ENCODE measurements at places on chromosomes 16 and 17.

GRCh38 chr16:798666-799065, 1.9 kb downstream of the GNG13 start:
- DNase-seq, result no peak

- no peak for DNase-seq
Measured at GRCh38 chr16:56855946-56856345, 9.1 kb upstream of the SLC12A3 start.

DNA sequence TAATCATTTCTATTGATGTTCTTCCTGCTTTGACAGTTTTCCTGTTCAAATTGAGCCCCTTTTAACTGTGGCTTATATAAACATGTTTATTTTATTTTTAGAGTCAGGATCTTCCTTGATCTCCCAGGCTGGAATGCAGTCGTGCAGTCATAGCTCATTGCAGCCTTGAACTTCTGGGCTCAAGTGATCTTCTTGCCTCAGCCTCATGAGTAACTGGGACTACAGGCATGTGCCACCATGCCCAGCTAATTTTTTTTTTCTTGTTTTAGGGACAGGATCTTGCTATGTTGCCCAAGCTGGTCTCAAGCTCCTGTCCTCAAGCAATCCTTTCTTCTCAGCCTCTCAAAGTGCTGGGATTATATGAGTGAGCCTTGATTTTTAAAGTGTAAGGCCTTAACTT, 14.7 kb downstream of the PHKB start:
- DNase-seq, result no peak

GRCh38 chr16:4246777-4247459, 5.0 kb upstream of the SRL start:
- DNase-seq, result no peak

DNA sequence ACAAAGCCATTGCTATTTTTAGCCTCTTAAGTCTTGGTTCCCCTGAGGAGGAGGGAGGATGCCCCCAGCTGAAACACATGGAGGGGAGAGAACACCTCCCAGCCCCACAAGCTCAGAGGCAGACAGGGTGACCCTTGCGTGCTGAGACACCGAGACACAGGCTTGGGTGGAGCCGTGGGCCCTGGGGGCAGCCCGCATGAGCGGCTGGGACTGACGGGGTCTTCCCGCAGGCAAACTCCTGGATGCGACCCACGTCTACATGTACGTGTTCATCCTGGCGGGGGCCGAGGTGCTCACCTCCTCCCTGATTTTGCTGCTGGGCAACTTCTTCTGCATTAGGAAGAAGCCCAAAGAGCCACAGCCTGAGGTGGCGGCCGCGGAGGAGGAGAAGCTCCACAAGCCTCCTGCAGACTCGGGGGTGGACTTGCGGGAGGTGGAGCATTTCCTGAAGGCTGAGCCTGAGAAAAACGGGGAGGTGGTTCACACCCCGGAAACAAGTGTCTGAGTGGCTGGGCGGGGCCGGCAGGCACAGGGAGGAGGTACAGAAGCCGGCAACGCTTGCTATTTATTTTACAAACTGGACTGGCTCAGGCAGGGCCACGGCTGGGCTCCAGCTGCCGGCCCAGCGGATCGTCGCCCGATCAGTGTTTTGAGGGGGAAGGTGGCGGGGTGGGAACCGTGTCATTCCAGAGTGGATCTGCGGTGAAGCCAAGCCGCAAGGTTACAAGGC, 9.8 kb downstream of the SLC16A3 start:
- DNase-seq, result peak; percentile 92

- peak; percentile 96 for DNase-seq
Measured at GRCh38 chr17:81328978-81329926, 34.1 kb upstream of the SLC38A10 start.

- DNase-seq, result no peak
Measured at GRCh38 chr16:26598061-26598460, 468.7 kb upstream of the C16orf82 start.

- DNase-seq, result no peak
Measured at GRCh38 chr16:14564323-14564722, 65.7 kb downstream of the PARN start.

DNA sequence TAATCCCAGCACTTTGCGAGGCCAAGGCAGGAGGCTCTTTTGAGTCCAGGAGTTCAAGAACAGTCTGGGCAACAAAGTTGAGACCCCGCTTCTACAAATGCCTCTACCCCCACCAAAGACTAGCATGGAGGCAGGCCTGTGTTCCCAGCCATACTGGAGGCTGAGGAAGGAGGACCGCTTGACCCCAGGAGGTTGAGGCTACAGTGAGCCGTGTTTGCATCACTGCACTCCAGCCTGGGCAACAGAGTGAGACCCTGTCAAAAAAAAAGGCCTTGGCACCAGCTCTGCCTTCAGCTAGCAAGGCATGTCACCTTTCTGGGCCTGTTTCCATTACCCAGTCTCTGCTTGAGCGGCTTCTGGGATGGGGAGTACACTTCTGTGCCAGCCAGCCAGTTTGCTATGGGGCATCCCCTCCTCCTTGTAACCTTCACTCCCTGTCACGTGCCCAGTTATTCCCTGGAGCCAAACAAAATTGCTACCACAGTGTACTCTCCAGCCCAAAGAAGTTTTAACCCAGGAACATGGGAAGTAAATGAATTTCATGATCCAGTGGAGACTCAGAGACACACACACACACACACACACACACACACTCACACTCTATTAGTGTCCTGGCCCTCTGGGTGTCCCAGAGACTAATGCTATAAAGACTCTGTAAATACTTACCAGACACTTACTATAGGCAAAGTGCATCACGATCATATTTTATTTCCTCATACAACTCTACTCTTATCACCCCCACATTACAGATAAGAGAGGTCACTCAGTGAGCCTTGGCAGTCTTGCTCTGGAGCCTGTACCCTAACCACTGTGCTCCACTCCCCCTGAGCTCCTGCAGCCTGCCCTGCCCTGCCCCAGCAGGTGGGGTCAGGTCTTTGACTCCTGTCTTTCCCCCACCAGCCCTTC, 2.5 kb downstream of the CISD3 start:
- DNase-seq, result no peak

GRCh38 chr17:31558748-31559583, 167.5 kb downstream of the RAB11FIP4 start:
- peak; percentile 94 for DNase-seq

DNA sequence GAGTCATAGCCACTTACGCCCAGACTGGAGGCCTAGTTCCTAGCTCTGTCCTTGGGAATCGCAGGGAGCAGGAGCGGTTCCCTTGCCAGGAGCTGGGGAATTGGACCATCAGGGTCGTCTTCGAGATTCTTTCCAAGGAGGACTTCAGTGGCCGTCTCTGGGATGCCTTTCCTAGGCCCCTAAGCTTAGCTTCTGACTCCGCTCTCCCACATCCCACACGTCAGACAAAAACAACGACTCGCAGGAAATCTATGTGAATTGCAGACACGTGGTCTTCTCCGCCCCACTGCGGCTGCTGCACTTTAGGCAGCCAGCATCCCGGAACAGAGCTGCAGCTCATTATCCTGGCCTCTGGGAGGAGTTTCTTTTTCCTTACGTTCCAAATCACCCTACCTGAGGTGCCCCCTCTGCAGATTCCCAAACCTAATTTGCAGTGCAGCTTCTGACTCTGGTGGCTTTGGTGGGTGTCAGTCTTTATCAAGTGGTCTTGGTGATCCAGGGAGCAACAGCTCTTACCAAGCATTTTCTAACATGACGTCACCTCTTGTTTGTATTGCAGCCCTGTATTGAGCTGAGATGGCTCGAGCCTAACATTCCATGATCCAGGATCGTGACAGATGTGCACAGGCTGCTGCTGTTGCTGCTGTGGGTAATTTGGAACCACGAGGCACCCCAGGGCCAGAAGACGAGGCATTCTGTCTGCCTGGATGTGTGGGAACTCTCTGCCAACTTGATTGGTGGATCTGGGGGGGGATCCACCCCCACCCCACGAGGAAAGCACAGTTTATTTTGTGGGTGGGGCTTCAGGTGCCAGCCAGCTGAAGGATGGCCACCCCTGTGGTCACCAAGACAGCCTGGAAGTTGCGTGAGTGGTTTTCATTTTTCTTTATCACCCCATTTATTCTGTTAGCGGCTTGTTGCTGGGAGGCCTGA, 1.1 kb downstream of the KATNB1 start:
- DNase-seq, result no peak

DNA sequence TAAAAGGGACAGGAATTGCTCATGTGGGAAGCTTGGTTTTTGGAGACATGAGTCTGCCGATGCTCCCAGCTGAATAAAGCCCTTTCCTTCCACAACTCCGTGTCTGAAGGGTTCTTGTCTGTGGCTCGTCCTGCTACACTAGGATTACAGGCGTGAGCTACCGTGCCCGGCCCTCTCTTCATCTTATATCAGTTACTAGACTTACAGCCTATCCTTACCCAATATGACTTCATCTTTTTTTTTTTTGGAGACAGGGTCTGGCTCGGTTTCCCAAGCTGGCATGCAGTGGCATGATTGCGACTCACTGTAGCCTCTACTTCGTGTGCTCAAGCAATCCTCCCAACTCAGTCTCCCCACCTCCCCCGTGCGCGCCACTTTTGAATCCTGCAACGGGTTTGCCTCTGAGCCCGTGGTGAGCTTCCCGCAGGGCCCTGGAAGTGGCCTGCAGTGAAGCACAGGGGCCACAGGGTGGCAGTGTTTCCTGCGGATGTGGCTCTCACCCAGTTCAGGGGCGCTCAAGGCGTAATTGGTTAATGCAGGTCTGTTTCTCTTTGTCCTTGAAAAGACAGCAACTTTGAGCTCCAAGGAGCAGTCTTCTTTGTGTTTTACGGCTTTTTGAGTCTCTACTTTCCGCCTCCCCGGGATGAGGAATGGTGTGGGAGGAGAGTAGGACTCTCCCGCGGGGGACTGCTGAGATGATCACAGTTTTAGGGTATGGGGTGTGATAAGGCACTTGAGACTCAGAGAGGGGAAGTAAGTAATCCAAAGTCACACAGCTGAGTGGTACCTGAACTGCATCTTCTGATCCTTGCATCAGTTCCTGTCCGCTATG, 22.7 kb upstream of the GPRC5B start:
- peak; percentile 89 for DNase-seq

DNA sequence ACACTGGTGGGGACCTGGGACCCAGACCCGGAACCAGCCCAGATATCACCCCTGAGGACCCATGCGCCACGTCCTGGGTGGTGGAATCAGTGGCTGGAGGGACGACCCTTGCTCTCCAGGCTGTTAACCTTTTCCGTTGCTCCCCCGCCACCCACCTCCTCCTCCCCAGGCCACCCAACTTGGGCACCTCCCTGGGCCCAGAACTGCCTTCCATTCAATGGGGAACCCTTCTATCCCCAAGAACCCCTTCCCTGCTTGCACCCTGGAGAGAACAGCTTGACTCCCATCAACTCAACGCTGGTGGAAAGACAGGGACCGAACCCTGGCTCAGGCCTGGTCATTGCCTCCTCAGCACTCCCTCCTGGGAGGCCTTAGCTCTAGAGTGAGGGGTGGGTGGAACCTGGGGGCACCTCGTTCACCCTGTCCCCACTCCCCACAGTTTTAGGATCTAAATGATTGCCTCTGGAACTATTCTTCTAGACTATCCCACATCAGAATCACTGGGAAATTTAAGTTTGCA, 5.7 kb upstream of the IL32 start:
- DNase-seq, result no peak

GRCh38 chr17:13140750-13141149, 122.9 kb upstream of the ELAC2 start:
- no peak for DNase-seq

GRCh38 chr17:65018610-65019316, 37.8 kb downstream of the GNA13 start:
- no peak for DNase-seq

DNA sequence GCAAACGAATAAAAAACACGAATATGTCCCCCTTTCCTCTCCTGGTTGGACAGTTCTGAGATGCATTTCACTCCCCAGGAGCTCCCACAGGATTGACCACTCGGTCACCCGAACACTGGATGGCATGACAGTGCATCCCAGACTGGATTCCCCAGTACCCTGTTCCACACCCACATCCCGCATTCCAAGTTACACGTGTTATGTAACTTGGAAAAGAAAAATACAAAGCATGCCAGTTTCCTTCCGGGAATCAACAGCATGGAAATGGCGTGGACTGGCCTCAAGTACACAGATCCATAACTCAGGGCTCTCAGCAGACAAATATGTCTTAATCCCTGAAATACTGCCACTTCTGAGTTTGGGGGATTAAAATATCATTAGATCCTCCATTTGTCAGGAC, 12.6 kb upstream of the KLHL36 start:
- DNase-seq, result no peak

GRCh38 chr17:79942591-79943346, 92.9 kb downstream of the TBC1D16 start:
- peak; percentile 78 for DNase-seq

DNA sequence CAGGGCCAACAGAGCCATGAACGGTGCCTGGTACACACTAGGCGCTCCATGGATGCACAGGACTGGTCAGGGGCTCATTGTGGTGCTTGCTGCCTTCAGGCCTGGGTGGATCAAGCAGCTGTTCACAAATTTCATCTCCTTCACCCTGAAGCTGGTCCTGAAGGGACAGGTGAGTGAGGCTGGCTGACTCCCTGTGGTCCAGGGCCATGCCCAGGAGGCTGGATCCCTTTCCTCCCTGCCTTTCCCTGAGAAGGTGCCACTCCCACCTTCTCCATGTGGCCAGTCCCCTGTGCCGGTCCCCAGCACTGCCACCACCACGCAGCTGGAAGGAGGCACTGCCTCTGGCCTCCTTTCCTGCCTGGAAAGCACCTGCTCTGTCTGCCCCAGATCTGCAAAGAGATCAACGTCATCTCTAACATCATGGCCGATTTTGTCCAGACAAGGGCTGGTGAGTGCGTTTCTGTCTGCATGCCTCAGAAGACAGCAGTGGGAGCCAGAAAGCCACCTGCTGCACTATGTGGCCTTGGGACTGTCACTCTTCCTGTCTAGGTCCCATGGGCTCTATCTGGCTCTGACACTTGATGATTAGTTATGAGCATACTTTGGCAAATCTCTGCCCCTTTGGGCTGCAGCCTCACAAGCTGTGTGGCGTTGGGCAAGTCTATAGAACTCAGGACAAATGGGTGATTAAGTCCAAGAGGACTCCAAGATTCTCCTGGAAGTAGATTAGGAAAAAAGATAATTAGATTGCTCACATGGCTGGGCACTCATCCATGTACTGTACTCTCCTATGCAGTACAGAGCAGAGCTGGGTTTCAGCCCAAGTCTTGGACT, 9.4 kb downstream of the CETP start:
- DNase-seq, result peak; percentile 57

DNA sequence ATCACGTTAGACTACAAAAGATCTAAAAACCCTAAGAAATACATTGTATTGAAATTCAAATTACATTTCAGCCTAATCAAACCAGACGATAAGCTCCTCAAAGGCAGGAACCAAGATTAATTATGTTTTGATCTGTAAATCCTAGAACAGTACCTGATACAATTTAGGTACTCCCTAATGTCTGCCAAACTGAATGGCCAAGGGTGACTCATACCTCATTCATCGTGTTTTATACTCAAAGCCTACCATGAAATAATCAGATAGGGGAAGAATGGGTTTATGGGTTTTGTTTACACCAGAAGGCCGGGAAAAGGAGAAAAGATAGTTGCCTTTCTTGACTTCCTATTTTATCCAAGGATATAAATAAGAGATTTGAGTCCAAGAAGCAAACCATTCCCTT, 19.3 kb downstream of the MMD start:
- DNase-seq, result no peak
